ENCODE measurements at places on chromosomes 3 and 15. TPM values are rescaled to one million over a fixed set of nuclear protein-coding genes. Genes with fewer than 3 reads are reported as not detected.

DNA sequence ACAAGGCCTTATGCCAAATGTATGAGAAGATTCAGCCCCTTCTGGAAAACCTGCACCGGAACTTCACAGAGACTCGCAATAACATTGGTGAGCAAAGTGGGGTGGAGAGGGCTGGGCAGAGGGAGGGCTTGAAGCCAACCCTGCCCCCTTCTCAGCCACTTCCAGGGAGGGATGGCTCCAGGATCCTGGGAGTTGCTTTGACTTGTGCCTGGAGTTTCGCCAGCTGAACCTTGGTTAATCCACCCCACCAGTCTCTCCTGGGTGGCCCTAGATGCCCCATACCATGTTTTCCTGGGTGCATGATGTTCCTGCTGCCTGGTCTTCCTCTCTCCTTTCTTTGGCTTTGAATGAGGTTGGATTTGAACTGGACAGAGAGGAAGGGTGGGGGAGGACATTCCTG lies 10.8 kb downstream of the TBC1D21 start:
- H3K27ac ChIP-seq: no peak overlapping the region
- H3K36me3 ChIP-seq: no peaks in the 10 kb centered on the region
- no peaks in the 10 kb centered on the region for H3K4me1 ChIP-seq
- H3K4me3 ChIP-seq: no peak overlapping the region
- H3K27me3 ChIP-seq: peaks cover 39% of the 10 kb centered on the region

GRCh38 chr3:102006812-102007485 lies 157.6 kb downstream of the NFKBIZ start:
- no peak overlapping the region for H3K4me3 ChIP-seq
- no peak overlapping the region for H3K27ac ChIP-seq
- peaks cover 5% of the 10 kb centered on the region for H3K27me3 ChIP-seq
- H3K4me1 ChIP-seq: no peaks in the 10 kb centered on the region
- no peaks in the 10 kb centered on the region for H3K36me3 ChIP-seq

COL6A5 gene
- total RNA-seq: 0.14 TPM

DNA sequence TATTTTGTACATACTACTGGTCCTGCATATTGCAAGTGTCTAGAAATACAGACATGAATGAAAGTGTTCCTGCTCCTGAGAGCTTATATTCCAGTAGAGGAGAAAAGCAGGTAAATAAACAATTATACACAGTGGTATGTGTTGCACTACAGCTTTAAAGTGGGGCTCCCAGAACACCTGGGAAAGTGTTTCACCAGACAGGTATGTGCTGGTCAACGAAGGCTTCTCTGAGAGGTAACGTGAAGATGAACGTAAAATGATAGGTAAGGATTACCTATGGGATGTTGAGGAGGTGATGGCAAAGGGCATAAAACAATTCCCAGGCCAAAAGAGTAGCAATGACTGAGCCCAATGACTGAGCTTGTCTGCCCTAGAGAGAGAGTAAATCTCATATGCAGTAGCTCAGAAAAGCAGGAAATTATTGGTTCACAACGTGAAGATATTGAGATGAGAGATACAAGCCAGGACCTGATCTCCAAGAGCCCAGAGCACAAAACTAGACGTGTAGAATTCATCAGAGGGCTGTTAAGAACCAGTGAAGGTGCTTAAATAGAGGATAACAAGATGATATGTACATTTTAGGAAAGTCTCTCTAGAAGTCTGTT lies 459.1 kb upstream of the BCHE start:
- H3K27ac ChIP-seq: no peak overlapping the region
- H3K4me1 ChIP-seq: no peaks in the 10 kb centered on the region
- H3K36me3 ChIP-seq: no peaks in the 10 kb centered on the region
- H3K4me3 ChIP-seq: no peak overlapping the region
- DNase-seq: no peak
- no peaks in the 10 kb centered on the region for H3K27me3 ChIP-seq

SMCO1 gene
- not detected for total RNA-seq

DNA sequence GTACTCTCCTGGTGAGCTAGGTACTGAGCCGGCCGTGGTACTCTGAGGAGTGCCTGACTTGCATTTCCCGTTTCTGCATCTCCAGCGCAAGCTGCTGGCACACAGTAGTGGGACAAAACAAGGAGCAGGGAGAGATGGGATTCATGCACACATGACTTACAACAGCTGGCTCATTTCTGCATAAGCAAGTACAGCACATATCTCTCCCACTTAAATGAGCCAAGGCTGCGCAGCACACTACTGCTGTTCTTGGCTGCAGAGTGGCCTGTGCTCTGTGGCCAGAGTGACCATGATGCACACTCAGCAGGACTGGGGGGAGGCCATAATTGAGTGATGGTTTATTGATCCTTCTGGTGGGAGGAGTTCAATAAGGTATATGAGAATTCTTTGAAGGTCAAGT lies 59.2 kb upstream of the ABHD17C start:
- no peak overlapping the region for H3K27ac ChIP-seq
- peaks cover 9% of the 10 kb centered on the region for H3K4me1 ChIP-seq
- DNase-seq: no peak
- H3K36me3 ChIP-seq: no peaks in the 10 kb centered on the region
- H3K4me3 ChIP-seq: no peak overlapping the region

TRPC1 gene
- total RNA-seq: 11.7 TPM

DNA sequence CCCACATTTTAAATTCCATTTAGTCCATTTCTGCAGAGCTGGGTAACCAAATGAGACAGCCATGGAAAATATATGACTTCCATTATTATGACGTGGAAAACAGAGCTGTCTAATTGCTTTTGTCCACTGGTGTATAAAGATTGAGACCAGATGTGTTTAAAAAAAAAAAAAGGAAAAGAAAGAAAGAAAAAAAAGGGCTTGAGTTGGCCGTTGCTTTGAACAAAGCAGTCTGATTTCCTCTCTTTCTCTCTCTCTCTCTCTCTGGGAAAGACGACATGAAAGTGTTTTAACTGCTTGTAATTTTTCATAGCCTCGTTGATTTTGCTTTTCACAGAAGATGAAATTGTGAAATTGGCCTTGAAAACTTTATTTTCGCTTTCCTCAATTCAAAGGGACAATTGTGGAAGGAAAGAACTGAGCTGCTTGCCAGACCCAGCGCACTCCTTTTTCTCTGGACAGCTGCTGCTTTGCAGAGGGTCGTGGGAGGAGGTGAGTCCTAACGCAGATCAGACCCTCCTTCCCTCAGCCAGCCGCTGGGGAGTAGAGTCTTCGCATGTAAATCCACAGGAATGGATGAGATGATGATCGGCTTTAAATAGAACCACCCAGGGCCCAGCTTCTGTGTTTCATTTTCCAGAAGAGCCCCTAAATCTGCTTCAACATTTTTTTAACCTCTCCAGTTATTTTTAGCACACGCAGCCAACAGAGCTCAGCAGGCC lies 42.8 kb upstream of the UBE2E1 start:
- DNase-seq: no peak
- no peaks in the 10 kb centered on the region for H3K36me3 ChIP-seq
- peaks cover 3% of the 10 kb centered on the region for H3K27me3 ChIP-seq

AHSG gene
- 0.27 TPM for total RNA-seq

CLDN1 gene
- 9.7 TPM for total RNA-seq

GRCh38 chr3:36362973-36363372 lies 17.3 kb upstream of the STAC start:
- no peak overlapping the region for H3K27ac ChIP-seq
- no peaks in the 10 kb centered on the region for H3K27me3 ChIP-seq
- H3K4me1 ChIP-seq: no peaks in the 10 kb centered on the region

DNA sequence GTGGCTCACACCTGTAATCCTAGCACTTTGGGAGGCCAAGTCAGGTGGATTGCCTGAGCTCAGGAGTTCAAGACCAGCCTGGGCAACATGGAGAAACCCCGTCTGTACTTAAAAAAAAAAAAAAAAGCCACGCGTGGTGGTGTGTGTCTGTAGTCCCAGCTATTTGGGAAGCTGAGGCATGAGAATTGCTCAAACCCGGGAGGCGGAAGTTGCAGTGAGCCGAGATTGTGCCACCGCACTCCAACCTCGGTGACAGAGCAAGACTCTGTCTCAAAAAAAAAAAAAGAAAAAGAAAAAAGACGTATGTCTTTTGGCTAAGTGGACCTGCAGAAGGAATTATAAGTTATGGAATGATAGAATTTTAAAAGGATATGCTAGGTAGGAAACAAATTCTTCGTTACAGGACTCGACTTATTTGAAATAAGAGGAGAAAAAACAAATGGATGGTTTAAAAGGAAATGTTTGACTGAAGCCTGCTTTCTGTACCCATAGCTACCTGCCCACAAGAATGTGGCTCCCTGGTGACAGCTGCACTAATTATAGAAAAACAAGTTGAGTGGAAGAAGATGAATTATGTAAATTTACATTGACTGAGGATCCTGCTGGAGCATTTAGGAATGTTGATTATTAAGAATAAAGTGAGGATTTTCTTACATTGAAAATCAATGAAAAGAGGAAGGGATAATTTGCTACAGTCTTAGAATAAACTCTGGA lies 36.0 kb upstream of the SKIL start:
- no peaks in the 10 kb centered on the region for H3K27me3 ChIP-seq
- no peak overlapping the region for H3K4me3 ChIP-seq

- no peak overlapping the region for H3K4me3 ChIP-seq
- H3K27me3 ChIP-seq: peaks cover 4% of the 10 kb centered on the region
- H3K27ac ChIP-seq: no peak overlapping the region
- DNase-seq: no peak
- H3K36me3 ChIP-seq: no peaks in the 10 kb centered on the region
Measured at GRCh38 chr3:147269907-147270306, 136.4 kb downstream of the ZIC4 start.

SELENOS gene
- 47.2 TPM for total RNA-seq

DNA sequence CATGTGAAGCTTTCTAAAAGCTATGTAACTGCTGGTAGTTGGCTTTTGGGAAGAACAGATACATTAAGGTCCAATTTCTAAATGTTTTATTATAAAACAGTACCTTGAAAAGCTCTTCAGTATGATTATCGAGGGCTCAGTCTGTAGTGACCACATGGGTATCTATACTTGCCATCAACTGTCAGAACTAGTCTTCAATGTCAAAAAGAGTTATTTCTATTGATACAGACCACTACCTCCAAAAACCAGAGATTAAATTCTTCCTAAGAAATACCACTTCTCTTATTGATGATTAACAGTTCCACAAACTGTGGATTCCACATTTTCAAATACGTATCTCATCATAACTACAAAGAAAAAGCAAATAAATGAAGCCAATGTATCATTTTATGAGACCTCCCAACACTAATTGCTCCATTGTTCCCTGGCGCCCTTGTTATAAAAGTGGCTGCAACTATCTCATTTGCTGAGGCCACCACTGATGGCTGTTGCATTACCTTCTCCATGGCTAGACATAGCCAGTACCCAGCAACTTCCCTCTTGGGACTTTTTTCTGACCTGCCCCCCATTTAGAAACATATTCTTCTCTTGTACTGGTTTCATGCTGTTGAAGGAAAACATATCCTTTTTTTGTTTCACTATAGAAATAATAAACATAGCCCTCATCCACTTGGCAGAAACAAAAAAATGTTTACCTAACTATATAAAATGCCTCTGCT lies 33.9 kb upstream of the MBNL1 start:
- H3K4me1 ChIP-seq: peaks cover 8% of the 10 kb centered on the region
- no peak overlapping the region for H3K27ac ChIP-seq
- H3K36me3 ChIP-seq: no peaks in the 10 kb centered on the region
- H3K27me3 ChIP-seq: no peaks in the 10 kb centered on the region

IQCH gene
- 1.00 TPM for total RNA-seq

DNA sequence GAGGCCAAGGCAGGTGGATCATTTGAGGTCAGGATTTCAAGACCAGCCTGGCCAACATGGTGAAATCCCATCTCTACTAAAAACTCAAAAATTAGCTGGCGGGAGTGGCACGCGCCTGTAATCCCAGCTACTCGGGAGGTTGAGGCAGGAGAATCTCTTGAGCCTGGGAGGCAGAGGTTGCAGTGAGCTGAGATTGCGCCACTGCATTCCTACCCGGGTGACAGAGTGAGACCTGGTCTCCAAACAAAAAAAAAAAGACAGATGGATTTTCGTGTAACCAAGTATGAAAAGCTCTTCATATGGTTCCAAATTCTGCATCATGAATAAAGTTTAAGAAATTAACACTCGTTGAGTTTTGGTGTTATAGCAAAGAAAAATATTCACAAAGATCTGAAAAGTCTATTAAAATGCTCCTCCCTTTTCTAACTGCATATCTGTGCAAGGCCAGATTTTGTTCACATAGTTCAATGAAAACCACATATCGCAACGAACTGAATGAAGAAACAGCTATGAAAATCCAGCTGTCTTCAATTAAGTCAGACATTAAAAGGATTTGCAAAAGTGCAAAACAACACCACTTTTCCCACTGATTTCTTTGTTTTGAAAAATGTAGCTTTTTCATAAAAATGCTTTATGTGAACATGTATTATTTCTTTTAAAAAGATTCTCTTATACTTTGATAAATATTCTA lies 23.8 kb upstream of the FBLN2 start:
- peaks cover 31% of the 10 kb centered on the region for H3K4me1 ChIP-seq
- DNase-seq: no peak
- no peaks in the 10 kb centered on the region for H3K27me3 ChIP-seq
- H3K27ac ChIP-seq: no peak overlapping the region
- peak overlapping the region; percentile 14 for H3K4me3 ChIP-seq
- peaks cover 3% of the 10 kb centered on the region for H3K36me3 ChIP-seq

DNA sequence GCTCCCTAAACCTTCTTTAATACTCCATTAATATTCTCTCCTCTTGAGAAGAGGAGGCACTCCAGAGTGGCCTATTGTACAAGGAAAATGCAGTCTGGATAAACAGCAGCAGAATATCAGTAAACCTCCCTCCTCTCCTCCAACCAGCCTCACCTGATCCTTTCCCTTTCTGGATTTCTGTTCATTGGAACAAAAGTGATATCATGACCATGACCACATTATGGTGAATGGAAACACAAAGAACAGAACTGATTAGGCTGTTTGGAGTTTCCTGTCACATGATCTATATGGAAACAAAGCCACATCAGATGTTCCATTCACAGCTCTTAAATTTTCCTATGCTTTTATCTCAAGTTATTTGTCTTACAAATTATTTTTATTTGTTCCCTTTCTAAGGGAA lies 14.6 kb downstream of the C2CD4B start:
- no peaks in the 10 kb centered on the region for H3K36me3 ChIP-seq
- DNase-seq: no peak

- DNase-seq: no peak
- no peak overlapping the region for H3K27ac ChIP-seq
- no peaks in the 10 kb centered on the region for H3K36me3 ChIP-seq
- H3K4me3 ChIP-seq: no peak overlapping the region
- H3K27me3 ChIP-seq: no peaks in the 10 kb centered on the region
- H3K4me1 ChIP-seq: peaks cover 18% of the 10 kb centered on the region
Measured at GRCh38 chr3:30285188-30286006, 321.0 kb upstream of the TGFBR2 start.

- H3K27ac ChIP-seq: no peak overlapping the region
- DNase-seq: no peak
- H3K4me1 ChIP-seq: no peaks in the 10 kb centered on the region
- no peaks in the 10 kb centered on the region for H3K27me3 ChIP-seq
- H3K4me3 ChIP-seq: no peak overlapping the region
Measured at GRCh38 chr3:107106316-107106715, 270.9 kb upstream of the CCDC54 start.

All from type B pancreatic cell (in vitro differentiated cells).